Erythroblast (primary cell): ENCODE measurements at places on chromosomes 1 and 21.

DNA sequence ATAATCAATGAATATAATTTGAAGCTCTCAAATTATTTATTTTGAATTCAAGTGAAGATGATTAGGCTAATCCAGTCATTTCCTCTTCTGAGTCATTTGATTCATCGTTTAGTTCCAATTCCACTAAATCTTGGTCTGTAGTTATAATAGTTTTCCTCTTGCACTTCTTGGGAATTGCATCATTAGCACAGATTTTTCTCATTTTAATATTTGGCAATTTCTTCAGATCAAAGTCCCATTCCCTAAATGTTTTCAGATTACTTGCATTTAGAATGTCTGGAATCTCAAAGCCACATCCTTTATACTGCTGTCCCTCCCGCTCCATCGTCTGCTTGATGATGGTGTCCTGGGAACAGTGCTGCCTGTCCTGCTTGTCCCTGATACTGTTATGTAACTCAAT is 43.5 kb downstream of the MAST2 start:
- no peak for DNase-seq

- DNase-seq, result no peak
Observed at GRCh38 chr1:1200876-1201810, 5.2 kb downstream of the TNFRSF18 start.

- DNase-seq, result no peak
Observed at GRCh38 chr1:36612121-36612520, 129.4 kb upstream of the CSF3R start.

DNA sequence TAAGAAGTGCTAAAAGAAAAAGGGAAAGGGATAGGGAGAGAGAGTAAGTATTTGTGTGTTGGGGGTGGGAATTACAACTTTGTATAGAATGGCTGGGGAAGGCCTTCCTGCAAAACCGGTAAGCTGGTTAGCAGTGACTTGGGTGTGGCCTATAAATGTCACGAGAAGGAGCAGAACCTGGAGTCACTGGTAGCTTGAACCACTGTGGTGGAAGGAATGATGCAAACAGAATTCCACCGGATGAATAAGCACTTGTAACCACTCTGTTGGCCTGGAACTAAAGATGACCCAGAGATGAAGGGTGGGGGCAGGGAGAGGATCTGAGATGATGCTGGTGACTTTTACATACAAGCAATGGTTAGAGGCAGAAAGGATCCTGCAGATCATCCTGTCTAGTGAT is 8.9 kb downstream of the XKR8 start:
- DNase-seq, result no peak

GRCh38 chr1:179251675-179252074 is 22.2 kb upstream of the ABL2 start:
- DNase-seq, result peak; percentile 15
